ENCODE measurements at places on chromosomes 6 and 20.

DNA sequence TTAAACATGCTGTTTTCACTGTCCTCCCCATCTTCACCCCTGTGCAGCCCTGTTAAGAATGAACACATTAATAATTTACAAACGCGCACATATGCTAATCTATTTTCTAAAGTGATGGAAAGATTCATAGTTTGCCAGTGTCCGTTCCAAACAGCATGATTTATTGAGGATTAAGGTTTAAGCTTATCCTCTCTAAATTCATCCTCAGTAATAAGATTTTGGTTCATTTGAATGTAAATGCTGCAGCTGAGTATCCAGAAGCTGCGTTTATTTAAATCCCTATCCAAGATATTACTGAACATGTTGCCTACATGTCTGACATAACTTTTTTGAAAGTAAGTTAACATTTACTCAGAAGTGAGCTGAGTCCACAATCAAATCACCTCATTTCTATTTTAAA lies 42.8 kb upstream of the FAM135A start:
- H3K4me1 ChIP-seq: no peaks in the 10 kb centered on the region
- no peak overlapping the region for H3K27ac ChIP-seq
- no peak overlapping the region for H3K4me3 ChIP-seq
- H3K27me3 ChIP-seq: no peaks in the 10 kb centered on the region
- H3K36me3 ChIP-seq: no peaks in the 10 kb centered on the region

GRCh38 chr6:108187519-108187918 lies 21.7 kb downstream of the NR2E1 start:
- no peaks in the 10 kb centered on the region for H3K27me3 ChIP-seq
- H3K36me3 ChIP-seq: no peaks in the 10 kb centered on the region
- no peak overlapping the region for H3K4me3 ChIP-seq

GRCh38 chr6:54559136-54559535 lies 250.9 kb downstream of the TINAG start:
- H3K36me3 ChIP-seq: no peaks in the 10 kb centered on the region
- no peak overlapping the region for H3K4me3 ChIP-seq
- H3K4me1 ChIP-seq: no peaks in the 10 kb centered on the region
- H3K27ac ChIP-seq: no peak overlapping the region

DNA sequence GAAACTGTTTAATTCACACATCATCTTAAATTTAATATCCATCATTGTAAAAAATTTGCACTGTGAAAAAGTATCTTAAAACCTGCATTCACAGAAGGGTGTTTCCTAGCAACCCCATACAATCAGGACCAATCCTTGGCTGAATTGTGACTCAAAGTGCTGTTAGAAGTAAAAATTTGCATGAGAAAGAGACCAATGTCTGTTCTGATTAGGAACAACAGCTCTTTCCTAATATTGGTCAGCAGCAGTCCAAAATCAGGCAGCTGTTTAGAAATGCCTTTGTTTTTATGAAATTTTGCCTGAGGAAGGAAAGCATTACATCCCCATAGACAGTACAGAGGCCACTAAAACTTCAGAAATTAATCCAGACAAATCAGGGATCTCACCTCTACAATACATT lies 987.0 kb downstream of the HACE1 start:
- peak; percentile 32 for DNase-seq
- H3K27ac ChIP-seq: no peak overlapping the region
- H3K4me3 ChIP-seq: no peak overlapping the region
- H3K4me1 ChIP-seq: peaks cover 2% of the 10 kb centered on the region
- no peaks in the 10 kb centered on the region for H3K36me3 ChIP-seq

- no peak for DNase-seq
- H3K4me3 ChIP-seq: no peak overlapping the region
- no peaks in the 10 kb centered on the region for H3K4me1 ChIP-seq
Measured at GRCh38 chr6:169846286-169847056, 95.0 kb downstream of the ERMARD start.

- peaks cover 5% of the 10 kb centered on the region for H3K4me1 ChIP-seq
- DNase-seq: no peak
- H3K36me3 ChIP-seq: no peaks in the 10 kb centered on the region
- H3K4me3 ChIP-seq: no peak overlapping the region
Measured at GRCh38 chr6:145245119-145245518, 490.2 kb downstream of the EPM2A start.

- no peak for DNase-seq
- no peak overlapping the region for H3K4me3 ChIP-seq
- no peak overlapping the region for H3K27ac ChIP-seq
- no peaks in the 10 kb centered on the region for H3K27me3 ChIP-seq
- peaks cover 4% of the 10 kb centered on the region for H3K36me3 ChIP-seq
Measured at GRCh38 chr20:4006640-4007039, 8.7 kb downstream of the RNF24 start.

GRCh38 chr20:52529826-52530225 lies 338.2 kb upstream of the ZFP64 start:
- no peak overlapping the region for H3K27ac ChIP-seq
- no peaks in the 10 kb centered on the region for H3K4me1 ChIP-seq
- H3K4me3 ChIP-seq: no peak overlapping the region

GRCh38 chr20:50193199-50193835 lies 2.7 kb downstream of the CEBPB start:
- peaks cover 3% of the 10 kb centered on the region for H3K27me3 ChIP-seq
- peak overlapping the region; percentile 69 for H3K4me3 ChIP-seq
- no peaks in the 10 kb centered on the region for H3K36me3 ChIP-seq
- H3K4me1 ChIP-seq: peaks cover 10% of the 10 kb centered on the region
- DNase-seq: no peak

DNA sequence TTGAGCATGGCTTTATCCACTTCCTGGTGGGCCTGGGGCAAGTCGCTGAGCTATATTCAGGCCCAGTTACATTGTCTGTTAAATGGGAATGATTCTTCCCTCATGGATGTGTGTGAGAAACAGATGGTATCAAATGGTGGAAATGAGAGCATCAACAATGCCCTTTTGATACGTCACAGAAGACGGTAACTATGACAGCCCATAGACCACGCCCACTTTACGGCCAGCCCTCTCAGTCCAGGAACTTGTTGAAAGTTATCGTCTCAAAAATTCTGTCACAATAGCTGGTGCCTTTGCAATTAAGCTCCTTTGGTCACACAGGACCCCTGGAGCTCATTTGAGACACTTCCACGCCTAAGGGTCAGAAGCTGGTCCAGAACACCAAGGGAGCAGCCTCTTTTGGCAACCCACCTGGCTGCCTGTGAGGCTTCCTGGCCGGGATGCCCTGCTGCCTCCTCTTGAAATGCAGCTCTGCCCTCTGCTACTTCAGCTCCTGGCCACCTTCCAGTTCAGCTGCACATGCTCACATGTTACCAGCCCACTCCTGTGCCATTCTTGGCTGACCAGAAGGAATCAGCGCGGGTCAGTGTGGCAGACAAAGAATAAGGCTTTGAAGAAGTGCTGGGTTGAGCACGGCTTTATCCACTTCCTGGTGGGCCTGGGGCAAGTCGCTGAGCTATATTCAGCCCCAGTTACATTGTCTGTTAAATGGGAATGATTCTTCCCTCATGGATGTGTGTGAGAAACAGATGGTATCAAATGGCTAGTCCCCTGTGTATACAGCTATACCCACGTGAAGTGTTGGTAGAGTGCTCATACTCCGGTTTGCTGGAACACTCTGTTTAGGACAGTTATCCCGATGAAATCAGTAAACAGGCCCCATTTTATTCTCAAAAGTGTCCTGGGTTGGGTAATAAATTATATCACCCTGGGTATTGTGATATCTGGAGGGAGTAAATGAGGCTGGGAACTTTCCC lies 199.2 kb upstream of the SUPT3H start:
- no peaks in the 10 kb centered on the region for H3K36me3 ChIP-seq
- DNase-seq: no peak
- H3K4me3 ChIP-seq: no peak overlapping the region
- no peak overlapping the region for H3K27ac ChIP-seq

DNA sequence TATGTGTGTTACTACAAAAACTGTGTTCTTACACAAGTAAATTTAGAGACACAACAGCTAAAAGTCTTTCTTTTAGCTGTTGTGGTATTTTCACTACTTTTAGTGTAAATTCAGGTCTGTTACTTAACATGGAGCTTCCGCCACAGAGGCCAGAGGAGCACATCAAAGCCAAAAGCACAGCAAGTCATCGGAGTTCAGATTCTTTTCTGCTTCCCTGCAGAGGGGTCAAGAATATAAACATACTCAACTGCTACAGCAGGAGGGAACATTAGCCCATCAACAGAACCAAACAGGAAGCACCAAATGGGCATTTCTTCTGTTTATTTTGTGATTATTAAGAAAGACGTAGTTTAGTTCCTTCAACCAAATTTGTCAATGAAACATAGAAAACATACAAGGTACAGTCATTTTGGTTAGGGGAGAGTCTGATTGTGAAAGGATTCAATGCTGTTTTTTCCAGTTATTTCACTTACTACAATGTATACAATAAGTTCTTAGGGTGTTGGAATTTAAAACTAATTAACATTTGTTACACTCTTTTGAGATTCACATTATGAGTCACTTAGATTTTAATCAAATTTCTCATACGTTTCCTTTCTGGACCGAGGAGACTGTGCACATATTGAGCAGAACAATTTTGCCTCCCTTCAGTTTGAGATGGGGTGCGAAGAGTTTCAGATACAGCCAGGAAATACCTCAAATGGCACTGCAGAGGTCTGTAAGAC lies 42.8 kb upstream of the DSE start:
- DNase-seq: no peak
- no peaks in the 10 kb centered on the region for H3K4me1 ChIP-seq
- no peaks in the 10 kb centered on the region for H3K27me3 ChIP-seq
- H3K36me3 ChIP-seq: no peaks in the 10 kb centered on the region
- H3K27ac ChIP-seq: no peak overlapping the region
- no peak overlapping the region for H3K4me3 ChIP-seq

DNA sequence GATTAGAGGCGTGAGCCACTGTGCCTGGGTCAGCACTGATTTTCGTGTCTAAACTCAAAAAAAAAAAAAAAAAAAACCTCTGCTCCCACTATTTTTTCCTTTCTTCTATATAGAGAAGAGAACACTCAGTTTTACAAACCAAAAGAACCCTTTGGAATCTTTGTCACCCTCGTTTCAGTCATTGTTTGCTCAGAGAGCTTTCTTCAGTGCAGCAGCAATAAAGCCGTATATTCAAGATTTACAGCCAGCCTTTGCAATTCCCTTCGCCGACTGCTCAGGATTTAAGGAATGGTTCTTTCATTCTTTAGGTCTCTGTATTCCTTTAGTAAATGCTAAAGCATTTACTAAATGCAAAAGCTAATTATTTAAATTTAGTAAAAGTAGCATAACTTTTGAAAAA lies 20.1 kb downstream of the RIOK1 start:
- no peak overlapping the region for H3K4me3 ChIP-seq
- peaks cover 10% of the 10 kb centered on the region for H3K36me3 ChIP-seq
- peaks cover 3% of the 10 kb centered on the region for H3K4me1 ChIP-seq
- H3K27ac ChIP-seq: no peak overlapping the region
- DNase-seq: no peak
- no peaks in the 10 kb centered on the region for H3K27me3 ChIP-seq

GRCh38 chr20:51594236-51595057 lies 51.9 kb upstream of the NFATC2 start:
- no peak overlapping the region for H3K4me3 ChIP-seq
- DNase-seq: no peak
- H3K27ac ChIP-seq: no peak overlapping the region
- no peaks in the 10 kb centered on the region for H3K4me1 ChIP-seq
- no peaks in the 10 kb centered on the region for H3K36me3 ChIP-seq

DNA sequence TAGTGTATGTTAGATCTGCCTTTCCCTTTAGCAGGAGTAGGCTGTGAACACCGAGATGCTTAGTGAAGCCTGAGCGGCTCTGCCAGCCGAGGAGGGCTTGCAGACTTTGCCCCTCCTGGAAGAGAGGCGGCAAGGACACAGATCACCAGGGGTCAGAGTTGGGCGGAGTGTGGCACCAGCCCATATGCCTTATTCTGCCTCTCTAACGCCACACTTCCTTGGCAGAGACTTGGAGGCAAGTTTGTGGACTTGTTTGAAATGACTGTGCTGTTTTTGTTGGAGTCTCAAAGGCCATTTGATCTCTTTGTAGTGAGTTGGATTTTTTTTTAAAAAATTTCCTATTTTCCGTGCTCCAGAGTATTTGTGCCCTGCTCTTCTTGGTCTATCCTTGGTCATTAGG lies 44.5 kb upstream of the CLDN20 start:
- peaks cover 4% of the 10 kb centered on the region for H3K4me1 ChIP-seq
- no peak for DNase-seq
- no peak overlapping the region for H3K4me3 ChIP-seq
- no peaks in the 10 kb centered on the region for H3K27me3 ChIP-seq
- no peak overlapping the region for H3K27ac ChIP-seq
- peaks cover 43% of the 10 kb centered on the region for H3K36me3 ChIP-seq

GRCh38 chr6:38163186-38164130 lies 343.9 kb downstream of the ZFAND3 start:
- H3K36me3 ChIP-seq: no peaks in the 10 kb centered on the region
- no peak overlapping the region for H3K4me3 ChIP-seq
- H3K4me1 ChIP-seq: peaks cover 6% of the 10 kb centered on the region
- no peaks in the 10 kb centered on the region for H3K27me3 ChIP-seq

DNA sequence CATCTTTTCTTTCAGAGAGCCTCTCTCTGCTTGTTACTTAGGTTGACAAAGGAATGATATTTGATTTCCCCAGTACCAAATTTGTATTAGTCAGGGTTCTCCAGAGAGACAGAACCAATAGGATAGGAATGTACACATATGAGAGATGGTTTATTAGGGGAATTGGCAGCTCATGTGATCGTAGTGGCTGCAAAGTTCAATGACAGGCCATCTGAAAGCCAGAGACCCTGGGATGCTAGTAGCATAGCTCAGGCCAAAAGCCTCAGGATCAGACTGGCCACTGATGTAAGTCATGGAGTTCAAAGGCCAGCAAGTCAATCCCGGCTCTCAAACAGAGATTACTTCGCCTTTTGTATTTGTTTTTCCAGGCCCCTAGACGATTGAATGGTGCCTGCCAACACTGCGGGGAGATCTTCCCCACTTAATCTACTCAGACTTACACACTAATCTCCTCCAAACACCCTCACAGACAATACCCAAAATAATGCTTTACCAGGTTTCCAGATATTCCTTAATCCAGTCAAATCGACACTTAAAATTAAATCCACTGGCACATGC lies 215.5 kb downstream of the ALDH8A1 start:
- H3K27ac ChIP-seq: no peak overlapping the region
- no peaks in the 10 kb centered on the region for H3K4me1 ChIP-seq
- DNase-seq: no peak
- H3K4me3 ChIP-seq: no peak overlapping the region
- no peaks in the 10 kb centered on the region for H3K27me3 ChIP-seq

GRCh38 chr6:76420094-76420493 lies 347.6 kb upstream of the IMPG1 start:
- H3K4me3 ChIP-seq: no peak overlapping the region
- DNase-seq: no peak
- no peaks in the 10 kb centered on the region for H3K4me1 ChIP-seq
- no peak overlapping the region for H3K27ac ChIP-seq
- no peaks in the 10 kb centered on the region for H3K27me3 ChIP-seq
